Naive thymus-derived CD4-positive, alpha-beta T cell (primary cell): ENCODE measurements at places on chromosomes 2 and 18.

DNA sequence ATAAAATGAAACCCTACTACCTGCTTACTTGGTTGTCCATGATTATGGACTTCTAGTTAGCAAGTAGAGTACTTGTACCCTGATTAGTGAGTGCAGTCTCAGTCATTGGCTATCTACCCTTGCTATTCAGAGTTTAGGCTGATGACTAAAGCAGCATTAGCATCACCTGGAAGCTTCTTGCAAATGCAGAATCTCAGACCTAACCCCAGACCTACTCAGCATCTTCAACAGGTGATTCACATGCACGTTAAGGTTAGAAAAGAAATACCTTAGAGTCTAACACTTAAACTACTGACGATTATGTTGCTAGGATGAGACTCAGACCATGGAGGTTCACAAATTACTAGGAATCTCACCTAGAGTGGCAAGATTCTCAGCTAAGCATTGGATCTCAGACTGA is 399.9 kb upstream of the FANCL start:
- DNase-seq: no peak

DNA sequence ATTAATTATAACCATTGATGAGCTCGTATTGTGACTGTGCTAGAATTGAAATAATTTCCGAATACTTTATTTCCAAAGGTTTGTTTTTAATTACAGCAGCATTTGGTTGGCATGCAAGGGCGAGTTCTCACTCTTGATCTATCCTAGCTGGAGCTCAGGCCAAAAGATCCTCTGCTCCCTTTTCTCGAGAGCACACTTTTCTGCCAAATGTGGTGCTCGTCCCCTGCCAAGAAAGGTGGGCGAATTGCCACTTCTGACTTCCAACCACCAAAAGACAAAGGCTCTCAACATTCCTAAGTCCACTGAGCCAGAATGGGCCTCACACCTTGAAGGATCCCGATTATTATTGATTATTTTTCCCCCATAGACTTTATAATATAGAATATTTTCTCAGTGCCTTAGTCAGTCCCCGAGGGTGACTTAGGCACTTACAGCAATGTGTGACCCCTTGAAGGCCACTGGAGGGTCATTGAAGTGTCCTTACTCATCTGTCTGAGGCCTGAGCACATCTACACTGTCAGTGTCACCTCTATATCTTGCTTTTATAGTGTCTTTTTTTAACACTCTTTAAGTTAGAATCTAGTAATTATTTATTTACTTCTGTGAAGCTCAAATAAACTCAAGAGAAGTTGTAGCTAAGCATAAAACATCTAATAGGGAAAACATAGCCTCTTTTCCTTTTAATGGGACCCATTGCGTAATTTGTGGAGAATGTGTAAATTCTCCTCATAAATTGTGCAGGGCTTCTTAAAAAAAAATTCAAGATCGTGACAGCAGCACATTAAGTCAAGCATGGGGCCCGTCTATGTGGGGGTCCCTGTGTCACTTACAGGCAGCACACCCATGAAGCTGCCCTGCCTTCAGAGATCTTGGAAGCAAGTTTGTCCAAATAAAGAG is 98.3 kb downstream of the MEIS1 start:
- DNase-seq: no peak

DNA sequence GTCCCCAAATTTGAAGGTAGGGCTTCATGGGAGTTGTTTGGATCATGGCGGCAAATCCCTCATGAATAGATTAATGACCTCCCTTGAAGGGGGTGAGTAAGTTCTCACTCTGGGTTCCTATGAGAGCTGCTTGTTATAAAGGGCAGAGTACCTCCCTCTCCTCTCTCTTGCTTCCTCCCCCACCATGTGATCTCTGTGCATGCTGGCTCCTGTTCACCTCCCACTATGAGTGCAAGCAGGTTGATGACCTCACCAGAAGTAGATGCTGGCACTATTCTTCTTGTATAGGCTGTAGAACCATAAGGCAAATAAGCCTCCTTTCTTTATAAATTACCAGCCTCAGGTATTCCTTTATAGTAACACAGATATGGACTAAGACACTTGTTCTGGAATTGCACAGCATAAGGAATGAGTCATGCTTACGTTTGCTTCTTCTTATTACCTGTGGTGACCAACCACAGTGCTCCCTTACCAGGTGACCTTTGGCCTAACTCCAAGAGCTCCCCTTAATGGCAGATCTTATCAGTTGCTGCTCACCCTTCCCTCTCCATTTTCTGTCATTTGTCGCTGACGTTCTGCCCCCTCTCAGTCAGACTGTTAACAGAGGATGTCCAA is 559.5 kb upstream of the GCFC2 start:
- no peak for DNase-seq

DNA sequence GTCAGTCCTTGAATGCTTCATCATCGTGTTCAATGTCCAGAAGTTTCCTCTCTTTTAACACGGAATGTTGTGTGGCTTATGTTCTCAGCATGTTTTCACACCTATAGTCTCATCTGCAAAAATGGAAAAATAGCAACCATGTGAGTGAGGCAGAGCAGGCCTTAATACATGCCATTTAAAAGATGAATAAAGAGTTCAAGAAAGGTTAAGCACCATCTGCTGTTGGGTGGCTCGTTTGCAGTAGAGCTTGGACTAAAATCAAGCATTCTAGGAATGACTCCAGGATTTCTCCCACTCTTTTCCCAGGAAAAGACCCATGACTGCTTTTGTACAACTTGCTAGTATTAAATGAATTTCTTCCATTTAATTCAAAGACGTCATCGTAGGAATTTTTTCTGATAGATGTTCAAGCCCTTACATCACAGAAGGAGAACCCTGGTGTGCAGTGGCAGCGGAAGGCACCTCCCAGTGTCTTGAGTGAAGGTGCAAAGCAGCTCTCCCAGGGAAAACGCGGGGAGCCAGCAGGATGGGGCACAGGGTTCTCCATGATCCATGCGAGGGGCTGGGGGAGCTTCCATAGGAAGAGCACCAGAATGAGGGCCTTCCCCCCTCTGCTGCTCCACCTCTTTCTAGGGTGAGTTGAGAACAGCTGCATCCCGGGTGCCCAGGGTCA is 9.6 kb downstream of the DCDC2C start:
- DNase-seq: no peak

- DNase-seq: no peak
These were observed 266.5 kb downstream of the HRH4 start for GRCh38 chr18:24726727-24727492.

DNA sequence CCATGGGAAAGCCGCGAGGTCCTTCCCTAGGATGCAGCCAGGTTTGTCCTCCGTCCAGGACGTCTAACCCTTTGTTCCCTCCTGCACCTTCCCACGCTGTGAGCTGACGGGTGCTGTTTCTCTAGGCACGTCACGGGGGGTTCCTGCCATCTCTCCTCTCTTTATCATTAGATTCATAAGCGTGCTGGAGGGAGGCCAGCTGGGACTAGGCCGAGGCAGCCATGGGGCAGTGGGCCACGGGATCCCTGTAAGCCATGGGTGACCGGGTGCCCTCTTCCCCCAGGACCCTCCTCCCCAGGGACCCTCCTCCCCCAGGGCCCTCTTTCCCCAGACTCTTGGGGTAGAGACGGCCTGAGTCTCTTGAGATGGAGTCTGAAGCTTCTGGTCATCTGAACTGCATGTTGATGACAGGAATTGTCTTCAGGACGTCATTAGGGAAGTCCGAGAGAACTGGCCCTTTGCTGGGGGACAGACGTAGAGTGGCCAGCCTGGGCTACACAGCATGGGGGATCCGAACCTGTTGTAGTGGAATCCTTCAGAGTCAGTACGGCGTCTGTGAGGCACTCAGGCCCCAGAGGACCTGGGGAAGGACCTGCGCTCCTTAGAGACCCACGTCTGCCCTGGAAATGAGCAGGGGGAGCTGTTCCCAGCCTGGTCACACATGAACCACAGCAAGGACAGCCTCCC is 108.1 kb downstream of the TPO start:
- no peak for DNase-seq

GRCh38 chr18:8341481-8342230 is 267.6 kb upstream of the RAB12 start:
- DNase-seq: no peak

DNA sequence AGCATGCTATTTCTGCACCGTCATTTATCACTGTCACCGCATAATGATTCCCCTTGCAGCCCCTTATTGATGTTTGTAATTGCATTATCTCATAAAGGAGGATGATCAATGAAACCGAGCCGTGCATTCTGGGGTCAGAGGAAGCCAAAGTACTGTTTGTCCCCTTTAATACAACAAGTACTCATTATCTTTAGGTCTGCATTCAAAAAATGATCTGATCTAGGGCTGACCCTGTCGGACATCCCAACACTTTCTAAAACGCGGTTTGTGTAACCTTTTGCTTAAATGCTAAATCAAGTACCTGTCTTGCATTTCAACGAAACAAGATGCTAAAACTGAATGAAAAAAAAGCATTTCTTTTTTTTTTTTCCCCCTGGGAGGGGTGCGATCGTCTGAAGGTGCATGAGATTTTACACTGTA is 143.8 kb downstream of the MEIS1 start:
- DNase-seq: no peak

DNA sequence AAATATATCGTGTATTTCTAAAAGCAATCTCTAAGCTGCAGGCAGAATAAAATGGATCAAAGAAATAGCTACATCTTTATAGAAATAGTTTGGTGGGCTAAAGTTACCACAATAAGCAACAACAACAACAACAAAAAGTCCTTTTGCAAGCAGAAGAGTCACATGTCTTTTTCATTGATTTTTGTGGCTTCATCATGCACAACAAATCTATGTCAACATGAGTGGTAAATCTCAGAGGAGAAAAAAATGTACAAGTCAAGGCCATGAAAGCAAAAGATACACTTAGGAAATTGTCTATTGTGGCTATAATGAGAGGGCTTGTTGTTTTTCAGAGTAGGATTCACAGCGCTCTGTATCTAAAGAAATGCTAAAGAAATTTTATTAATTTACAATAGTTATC is 269.7 kb downstream of the GRB14 start:
- no peak for DNase-seq

GRCh38 chr2:153443106-153443505 is 35.5 kb downstream of the RPRM start:
- DNase-seq: no peak

DNA sequence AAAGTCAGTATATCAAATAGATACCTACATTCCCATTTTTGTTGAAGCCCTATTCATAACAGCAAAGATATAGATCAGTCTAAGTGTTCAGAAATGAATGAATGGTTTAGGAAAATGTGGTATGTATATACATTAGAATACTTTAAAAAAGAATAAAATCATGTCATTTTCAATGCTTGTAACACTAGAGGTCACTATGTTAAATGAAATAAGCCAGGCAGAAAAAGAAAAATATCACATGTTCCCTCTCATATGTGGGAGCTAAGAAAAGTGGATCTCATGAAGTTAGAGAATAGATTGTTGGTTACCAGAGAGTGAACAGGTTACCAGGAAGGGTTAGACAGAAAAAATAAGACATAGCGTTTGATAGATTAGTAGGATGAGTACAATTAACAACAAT is 1111.0 kb upstream of the SLC39A10 start:
- no peak for DNase-seq

DNA sequence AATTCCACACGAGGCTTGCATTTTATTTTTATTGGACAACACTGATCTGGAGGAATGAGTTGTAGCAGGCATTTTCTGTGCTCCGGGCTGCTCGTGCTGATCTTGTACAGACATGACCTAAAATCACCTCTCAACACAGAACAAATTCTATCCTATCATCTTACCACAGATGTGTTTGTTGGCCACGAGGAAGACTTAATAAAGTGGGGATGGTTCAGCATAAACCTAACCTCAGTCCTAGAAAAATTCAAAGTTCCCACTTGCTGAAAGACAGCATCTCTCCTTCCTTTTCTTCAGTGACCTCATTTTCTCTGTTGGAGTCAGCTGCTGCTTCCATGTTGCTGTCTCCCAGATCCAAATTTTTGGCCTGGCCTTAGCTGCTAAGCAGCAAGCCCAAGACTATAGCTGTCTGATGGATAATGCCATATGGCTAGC is 45.3 kb downstream of the RBKS start:
- DNase-seq: no peak

GRCh38 chr2:238345297-238345968 is 25.1 kb downstream of the TRAF3IP1 start:
- no peak for DNase-seq

DNA sequence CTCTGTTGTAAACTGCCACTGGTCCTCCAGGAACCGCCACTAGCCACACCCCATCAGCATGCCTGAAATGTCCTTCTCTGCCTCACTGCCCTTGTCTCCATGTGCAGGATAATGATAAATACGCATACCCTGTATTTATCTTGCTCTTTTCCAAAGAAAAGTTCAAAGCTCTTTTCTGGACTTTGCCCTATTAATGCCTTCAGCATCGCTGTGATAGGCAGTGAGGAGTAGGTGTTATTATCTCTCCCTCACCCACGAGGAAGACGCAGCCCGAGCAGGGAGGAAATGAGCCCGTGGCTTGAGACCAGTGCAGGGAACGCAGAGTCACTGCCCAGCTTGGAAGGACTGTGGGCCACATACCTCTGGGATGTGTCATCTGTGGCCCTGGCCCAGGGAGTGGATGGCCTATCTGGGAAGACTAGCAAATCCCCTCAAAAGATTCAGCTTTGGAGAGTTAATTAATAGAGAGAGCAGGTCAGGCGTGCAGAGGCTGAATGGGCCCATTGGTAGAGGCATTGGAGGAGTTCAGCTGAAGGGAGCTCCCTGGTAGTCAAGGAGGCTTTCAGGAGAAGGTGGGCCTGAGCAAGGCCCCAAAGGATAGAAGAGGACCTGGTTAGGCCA is 39.5 kb upstream of the MCFD2 start:
- DNase-seq: no peak

GRCh38 chr2:178420463-178420999 is 30.4 kb downstream of the PRKRA start:
- DNase-seq: no peak

DNA sequence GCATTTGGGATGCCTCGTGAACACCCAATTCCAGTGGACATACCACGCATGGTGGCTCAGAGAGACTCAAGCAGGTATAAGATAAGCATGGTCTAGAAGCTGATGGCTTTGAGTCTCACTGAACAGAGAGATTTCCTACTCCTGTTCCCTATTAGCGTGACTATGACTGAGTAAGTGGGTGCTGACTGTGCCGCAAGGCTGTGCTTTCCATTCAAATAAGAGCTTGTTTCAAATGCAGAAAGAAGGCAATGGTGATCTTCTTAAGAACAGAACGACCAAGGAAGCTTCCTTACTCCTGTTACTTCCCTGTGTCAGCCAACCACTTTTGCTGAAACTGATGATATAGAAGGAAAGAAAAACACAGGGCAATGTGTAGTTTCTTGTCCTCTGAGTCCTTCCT is 63.5 kb upstream of the IGFBP2 start:
- no peak for DNase-seq
